ENCODE measurements at places on chromosomes 6 and 20.

DNA sequence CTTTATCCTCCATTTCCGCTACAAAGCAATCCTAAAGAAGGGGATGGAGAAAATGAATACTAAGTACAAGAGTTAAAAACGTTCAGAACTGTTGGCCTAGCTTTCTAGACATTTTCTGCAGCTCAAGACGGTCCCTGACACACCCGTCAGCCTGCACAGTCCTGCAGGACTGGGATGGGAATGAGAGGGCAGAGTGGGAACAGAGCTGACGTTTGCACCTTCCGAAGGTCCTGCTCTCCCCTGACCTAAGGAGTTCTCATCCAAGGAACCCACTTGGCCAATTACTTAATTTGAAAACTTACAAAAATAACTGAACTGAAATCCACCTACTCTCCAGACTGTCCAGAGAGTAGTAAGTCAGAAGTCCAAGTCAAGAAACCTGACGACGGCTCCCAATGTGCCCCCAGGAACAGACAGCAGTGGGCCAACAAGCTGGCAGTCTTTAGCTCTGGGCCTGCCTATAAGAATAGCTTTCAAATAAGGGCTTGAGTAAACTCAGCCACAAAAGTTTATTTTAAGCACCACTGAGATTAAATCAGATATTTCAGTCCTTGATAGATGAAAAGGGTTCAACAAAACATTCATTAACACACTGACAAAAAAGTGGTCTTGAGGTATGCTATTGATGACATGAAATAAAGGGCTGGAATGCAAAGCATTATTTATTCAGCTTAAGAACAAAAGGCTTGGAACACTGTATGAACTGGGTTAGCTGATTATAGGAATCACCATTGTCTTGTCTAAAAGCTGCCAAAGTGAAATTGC, 76.8 kb downstream of the CNKSR3 start:
- no peak for DNase-seq

- no peak for DNase-seq
Measured at GRCh38 chr20:37161830-37162549, 17.1 kb upstream of the RPN2 start.

DNA sequence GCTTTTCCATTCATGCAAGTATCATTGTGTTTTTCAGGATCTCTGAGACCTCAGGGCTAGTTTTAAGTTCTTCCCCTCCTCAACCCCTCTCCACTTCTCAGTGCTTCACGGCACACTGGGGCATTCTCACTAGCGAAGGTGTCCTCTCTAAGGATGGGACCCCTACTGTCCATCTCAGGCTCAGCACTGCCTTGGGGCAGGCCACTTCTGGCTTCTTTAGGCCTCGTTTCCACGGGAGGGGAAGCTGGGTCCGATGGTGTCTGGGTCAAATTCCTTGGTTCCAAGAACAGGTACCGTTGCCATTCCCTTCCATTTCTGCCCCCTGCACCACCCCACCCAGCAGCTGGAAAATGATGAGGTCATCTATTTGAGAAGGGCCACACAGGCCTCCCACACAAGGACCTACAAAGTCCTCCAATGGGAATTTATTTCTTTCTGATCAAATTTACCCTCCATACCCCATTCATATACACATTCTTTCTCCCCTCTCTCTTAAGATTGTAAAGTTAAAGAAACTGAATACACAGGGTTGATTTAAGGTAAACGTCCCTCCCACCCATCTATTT, 17.2 kb downstream of the GNAS start:
- DNase-seq: no peak

GRCh38 chr20:20271271-20271670, 96.6 kb upstream of the INSM1 start:
- no peak for DNase-seq

GRCh38 chr20:5687884-5688283, 62.3 kb upstream of the SHLD1 start:
- DNase-seq: no peak

DNA sequence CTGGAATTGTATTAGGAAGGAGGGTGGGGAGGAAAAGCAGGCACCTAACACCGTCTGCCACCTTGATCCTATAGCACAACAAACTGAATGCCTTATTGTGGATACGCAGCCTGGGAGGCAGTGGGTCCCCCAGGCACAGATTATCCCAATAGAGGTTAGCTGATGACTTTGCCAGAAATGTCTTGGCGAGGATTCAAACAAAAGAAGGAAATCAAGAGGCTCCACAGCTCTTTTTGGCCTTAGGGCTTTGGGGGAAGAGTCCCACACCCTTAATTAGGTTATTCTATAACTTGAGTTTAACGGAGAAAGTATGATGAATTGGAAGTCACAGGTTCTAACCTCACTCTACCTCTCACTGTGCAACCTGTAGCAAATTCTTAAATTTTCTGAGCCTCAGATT, 102.0 kb downstream of the MRPL14 start:
- DNase-seq: no peak

Measured in WTC11 (cell line).